ENCODE measurements at places on chromosomes 1 and 21.

GRCh38 chr1:158989424-158989823, 20.3 kb upstream of the IFI16 start:
- no peak for DNase-seq

GRCh38 chr1:80633947-80634706, 1166.6 kb upstream of the ADGRL2 start:
- DNase-seq = no peak

DNA sequence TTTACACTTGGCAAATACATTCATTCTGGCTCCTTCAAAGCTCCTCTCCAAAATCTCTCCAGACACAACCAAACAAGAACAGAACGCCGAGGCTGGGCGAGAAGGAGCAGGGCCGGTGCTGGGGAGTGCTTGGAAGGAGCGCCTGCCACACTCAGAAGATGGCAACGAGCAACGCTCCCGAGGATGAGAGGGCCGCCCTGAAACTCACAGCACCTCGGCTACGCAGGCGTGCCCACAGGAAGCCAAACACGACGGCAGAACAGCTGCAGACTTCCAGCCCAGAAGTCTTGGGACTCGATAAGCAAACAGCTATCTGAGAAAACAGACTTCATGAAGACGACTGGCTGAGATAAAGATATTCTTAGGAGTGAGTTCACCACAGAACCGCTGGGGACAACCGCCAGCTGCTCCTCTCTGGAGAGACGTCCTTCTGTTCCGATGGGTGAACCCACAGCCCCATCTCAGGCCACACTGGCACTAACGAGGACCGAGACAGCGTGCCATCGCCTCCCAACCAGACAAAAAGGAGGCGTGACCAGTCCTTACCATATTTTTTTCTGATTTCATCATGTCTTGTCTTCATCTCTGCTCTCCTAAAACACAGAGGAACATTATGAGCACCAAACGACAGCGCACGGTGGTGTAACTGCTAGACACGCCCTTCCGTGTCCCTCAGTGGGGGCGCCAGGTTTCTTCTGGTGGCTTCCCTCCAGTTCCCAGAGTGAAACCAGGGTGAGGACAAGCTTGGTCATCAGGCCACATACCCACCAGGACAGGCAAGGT, 18.6 kb downstream of the PTTG1IP start:
- no peak for DNase-seq

DNA sequence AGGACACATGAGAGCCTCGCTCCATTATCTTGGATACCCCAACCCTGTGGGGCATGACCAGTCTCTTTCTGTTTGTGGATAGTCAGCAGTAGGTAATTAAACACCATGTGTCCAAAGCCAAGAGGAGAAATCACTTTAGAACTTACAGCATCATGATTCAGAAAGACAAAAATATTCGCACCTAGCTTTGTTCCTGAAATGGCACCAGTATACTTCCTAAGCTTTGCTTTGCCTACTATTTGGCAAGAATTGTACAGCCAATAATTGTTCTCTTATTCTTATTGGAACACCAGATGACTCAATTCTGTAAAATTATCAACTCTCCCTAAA, 24.2 kb downstream of the TNFRSF9 start:
- no peak for DNase-seq

- DNase-seq = no peak
Measured at GRCh38 chr21:25391777-25392176, 215.5 kb downstream of the MRPL39 start.

DNA sequence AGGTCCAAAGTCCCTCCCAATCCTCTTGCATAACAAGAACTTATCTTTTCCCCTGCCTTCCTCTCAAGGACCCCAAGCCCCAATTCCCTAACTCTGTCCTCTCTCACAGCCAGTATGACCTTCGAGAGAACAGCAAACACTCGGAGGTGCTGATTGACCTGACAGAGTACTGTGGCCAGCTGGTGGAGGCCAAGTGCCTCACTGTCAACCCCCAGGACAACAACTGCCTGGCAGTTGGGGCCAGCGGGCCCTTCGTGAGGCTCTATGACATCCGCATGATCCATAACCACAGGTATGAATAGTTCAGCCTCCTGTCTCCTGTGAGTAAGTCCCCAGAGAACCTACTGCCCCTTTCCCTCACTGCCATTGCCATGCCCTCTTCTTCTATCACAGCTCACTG, 29.9 kb upstream of the TMEM222 start:
- DNase-seq = no peak

DNA sequence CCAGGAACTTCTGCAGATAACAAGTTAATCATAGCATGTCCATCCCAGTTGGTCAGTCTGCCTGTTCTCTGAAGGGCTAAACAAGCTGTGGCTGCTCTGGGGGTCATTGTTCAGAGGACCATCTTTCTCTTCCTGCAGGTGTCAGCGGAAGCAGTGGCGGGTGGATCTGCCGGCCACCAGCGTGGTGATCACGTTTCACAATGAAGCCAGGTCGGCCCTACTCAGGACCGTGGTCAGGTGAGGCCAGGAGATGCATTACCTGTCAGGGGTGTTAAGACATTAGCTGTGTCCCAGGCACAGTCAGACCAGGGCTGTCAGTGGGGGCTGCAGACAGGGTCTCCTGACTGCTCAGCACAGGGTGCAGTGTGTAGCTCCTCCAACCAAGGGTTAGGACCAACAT, 168.8 kb downstream of the GALNT2 start:
- DNase-seq = no peak

DNA sequence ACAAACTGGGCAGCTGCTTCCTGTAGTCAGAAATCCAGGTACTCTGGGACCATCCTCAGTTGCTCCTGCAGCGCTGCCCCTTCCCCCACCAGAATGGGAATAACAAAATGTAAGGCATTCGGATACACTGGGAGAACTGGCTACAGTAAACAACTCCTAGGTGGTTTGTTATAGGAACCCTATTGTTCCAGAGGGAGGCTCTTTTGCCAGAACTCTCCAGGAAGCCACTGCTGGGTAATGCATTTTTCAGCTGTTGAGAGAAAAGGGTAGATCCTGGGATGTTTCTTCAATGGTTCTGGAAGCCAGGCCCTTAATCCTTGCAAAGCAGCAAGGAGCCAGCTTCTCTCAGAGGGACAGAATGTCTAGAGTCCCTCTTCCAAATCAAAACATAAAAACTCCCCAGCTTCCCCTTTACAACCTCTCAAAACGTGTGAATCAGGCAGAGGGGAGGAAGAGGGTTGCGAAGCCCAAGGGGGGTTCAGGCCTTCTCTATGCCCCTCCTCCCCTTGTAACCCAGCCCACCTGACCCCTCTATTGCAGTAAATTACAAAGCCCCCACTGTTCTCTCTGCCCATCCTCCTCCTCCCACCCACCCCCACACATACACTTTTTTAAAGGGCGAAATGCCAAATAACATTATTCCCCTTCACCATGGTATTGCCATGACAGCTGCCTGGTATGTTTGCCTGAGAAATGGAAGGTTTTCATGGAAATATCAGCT, 29.1 kb downstream of the PLPP3 start:
- DNase-seq = peak; percentile 76

GRCh38 chr1:83545066-83545862, 453.7 kb downstream of the TTLL7 start:
- DNase-seq = no peak

DNA sequence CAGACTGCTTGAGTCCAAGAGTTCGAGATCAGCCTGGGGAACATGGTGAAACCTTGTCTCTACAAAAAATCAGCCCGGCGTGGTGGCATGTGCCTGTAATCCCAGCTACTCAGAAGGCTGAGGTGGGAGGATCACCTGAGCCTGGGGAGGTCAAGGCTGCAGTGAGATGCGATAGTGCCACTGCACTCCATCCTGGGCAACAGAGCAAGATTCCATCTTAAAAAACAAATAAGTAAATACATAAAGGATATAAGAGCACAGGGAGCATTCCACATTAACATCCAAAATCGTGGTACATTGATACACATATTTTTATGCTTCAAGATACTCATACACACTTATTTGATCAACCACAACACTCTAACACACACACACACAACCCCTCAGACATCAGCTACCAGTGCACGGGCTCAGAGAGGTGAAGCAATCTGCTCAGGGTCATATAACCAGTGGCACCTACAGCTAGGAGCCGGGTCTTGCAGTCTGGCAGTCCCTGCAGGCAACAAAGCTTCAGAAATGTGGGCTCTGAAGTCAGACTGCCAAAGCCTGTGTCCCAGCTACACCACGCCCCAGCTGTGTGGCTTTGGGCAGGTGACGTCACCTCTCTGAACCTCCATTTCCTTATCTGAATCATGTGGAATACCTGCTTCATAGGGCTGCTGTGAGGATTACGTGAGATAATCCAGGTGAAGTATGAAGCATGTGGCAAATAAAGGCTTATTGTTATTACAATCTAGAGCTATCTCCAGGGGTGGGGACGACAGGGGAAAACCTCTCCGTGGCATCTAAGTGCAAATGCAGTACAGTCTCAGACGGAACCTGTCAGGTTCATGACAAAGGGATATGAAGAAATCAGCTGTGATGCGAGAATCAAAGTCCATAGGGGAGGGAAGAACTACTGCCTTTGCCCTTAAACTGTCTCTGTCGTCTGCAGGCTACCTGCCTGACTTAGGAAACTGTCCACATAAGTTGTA, 4.8 kb upstream of the CRYBG2 start:
- no peak for DNase-seq

- DNase-seq = no peak
Measured at GRCh38 chr1:25120281-25120680, 112.0 kb downstream of the SYF2 start.

- no peak for DNase-seq
Measured at GRCh38 chr1:66752000-66752592, at the start of gene DYNLT5. Gene DYNLT5 (plus strand): TSS chr1:66752459. CDS start chr1:66754659, 2,200 bp downstream.

GRCh38 chr1:179785031-179785431, 41.9 kb downstream of the FAM163A start:
- no peak for DNase-seq

DNA sequence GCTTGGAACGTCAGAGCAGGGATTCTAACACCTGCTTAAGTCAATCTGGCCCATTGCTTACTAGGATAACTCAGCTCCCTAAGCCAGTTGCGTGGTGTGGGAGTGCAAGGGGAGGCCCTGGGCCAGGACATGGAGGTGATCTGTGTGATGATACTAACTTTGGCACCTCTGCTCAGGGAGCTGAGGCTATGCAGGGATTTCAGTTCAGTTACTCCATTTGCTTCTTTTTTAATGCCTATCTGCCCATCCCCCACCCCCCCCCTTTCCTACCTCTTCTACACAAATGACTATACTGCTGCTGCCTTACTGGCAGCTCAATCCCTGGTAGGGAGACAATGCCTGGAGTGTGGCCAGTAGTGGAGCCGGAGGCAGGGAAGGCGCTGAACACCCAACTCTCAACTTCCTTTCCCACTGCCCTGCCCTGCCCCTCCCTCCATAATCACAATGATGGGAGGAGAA, 19.5 kb downstream of the INKA2 start:
- no peak for DNase-seq

GRCh38 chr21:46060596-46061061, 37.3 kb upstream of the COL6A2 start:
- DNase-seq = no peak

DNA sequence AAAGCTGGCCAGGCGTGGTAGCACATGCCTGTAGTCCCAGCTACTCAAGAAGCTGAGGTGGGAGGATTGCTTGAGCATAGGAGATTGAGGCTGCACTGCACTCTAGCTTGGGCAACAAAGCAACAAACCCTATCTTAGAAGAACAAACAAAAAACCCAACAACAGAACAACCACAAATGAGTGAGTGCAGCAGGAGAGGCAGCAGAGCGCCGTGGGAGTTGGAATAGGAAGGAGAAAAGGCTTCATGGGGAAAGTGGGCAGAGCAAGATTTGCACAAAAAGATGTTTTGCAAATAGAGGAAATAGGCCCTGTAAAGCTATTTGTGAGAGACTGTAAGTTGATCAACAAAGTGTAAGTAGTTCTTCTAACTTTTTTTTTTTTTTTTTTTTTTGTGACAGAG, 19.6 kb downstream of the SMAP2 start:
- DNase-seq = no peak

- DNase-seq = no peak
Measured at GRCh38 chr1:4684136-4684535, 29.7 kb downstream of the AJAP1 start.

GRCh38 chr1:77280962-77281361, 857 bp upstream of the AK5 start:
- DNase-seq = no peak

DNA sequence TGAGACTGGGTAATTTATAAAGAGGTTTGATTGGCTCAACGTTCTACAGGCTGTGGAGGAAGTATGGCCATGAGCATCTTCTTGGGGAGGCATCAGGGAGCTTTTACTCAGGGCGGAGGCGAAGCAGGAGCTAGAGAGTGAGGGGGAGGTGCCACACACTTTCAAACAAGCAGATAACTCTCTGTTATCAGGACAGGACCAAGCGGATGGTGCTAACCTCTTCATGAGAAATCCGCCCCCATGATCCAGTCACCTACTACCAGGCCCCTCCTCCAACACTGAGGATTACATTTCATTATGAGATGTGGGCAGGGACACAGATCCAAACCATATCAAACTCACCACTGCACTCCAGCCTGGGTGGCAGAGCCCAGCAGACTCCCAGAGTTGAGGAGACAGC, 11.5 kb upstream of the LRRC47 start:
- DNase-seq = no peak

GRCh38 chr1:155012026-155012546, 9.5 kb downstream of the ZBTB7B start:
- no peak for DNase-seq

- DNase-seq = no peak
Measured at GRCh38 chr21:45403133-45403824, 1.7 kb upstream of the COL18A1 start.

DNA sequence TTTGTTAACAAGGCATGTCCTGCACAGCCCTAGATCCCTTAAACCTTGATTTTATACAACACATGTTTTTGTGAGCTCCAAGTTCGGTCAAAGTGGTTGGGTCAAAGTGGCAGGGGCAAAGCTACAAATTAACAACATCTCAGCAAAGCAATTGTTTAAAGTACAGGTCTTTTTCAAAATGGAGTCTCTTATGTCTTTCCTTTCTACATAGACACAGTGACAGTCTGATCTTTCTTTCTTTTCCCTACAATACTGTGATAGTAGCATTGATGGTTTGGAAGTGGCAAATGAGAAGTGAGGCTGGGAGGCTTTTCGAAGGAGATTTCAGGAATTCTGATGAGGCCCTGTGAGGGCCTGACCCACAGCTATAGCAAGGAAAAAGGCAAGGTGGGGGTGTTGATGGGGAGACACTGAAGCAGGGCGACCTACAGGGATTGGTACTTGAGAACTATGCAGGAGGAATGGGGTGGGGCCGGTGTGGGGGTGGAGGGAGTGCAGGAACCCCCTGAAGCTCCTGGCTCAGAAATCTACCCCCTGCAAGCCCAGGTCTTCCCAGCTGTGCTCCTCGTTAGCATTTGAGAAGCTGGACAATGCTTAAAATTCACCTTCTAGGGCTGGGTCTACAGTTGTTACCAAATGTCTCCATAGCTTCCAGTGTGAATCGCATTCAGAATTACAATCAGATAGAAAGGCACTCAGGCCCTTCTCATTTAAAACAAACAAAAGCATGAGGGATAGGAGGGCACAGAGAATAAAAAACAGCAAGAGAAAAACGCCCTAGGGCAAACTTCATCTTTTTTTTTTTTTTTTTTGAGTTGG, 102.6 kb upstream of the PPM1J start:
- DNase-seq = no peak

- no peak for DNase-seq
Measured at GRCh38 chr1:165276314-165276713, 80.2 kb downstream of the LMX1A start.

GRCh38 chr1:196531737-196532524, 76.3 kb downstream of the KCNT2 start:
- DNase-seq = no peak

GRCh38 chr1:59340411-59341307, 43.8 kb downstream of the FGGY start:
- no peak for DNase-seq

- no peak for DNase-seq
Measured at GRCh38 chr1:32767156-32767555, 50.0 kb downstream of the YARS1 start.
